Left kidney (tissue), 8 donors: ENCODE measurements at places on chromosomes 13 and 19.

- no peak for DNase-seq
These were observed 72.7 kb downstream of the SPACA7 start for GRCh38 chr13:112448621-112449544.

DNA sequence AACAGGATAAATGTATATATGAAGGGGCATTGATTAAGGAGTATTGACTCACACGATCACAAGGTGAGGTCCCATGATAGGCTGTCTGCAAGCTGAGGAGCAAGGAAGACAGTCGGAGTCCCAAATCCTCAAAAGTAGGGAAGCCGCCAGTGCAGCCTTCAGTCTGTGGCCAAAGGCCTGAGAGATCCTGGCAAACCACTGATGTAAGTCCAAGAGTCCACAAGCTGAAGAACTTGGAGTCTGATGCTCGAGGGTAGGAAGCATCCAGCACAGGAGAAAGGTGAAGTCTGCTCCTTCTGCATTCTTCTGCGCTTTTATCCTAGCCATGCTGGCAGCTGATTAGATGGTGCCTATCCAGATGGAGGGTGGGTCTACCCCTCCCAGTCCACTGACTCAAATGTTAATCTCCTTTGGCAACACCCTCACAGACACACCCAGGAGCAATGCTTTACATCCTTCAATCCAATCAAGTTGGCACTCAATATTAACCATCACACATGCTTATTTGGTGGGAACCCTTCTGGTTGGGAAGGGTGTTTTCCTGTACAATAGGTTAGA lies 55.1 kb downstream of the SLAIN1 start:
- no peak for DNase-seq

DNA sequence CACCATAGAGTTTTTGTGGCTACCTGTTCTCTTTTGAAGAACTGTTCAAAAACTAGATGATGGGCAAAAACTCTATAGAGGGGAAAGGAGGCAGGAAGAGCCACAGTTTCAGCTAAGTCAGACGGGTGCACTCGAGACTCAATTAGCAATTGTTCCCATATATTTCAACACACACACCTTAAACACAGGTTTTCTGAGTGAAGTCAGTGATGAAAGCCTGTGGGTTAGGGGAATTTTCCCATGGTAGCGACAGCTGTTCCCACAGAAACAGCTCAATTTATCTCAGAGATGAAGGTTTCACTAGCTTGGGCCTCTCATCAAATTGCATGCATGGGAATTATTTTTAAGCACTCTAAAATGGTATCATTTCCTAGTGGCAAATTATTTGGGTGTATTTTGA lies 143.4 kb downstream of the ZIC5 start:
- no peak for DNase-seq

- DNase-seq: no peak
These were observed 1.8 kb downstream of the MYBPC2 start for GRCh38 chr19:50434525-50434924.

GRCh38 chr13:95049772-95050171 lies 251.5 kb downstream of the ABCC4 start:
- no peak for DNase-seq

DNA sequence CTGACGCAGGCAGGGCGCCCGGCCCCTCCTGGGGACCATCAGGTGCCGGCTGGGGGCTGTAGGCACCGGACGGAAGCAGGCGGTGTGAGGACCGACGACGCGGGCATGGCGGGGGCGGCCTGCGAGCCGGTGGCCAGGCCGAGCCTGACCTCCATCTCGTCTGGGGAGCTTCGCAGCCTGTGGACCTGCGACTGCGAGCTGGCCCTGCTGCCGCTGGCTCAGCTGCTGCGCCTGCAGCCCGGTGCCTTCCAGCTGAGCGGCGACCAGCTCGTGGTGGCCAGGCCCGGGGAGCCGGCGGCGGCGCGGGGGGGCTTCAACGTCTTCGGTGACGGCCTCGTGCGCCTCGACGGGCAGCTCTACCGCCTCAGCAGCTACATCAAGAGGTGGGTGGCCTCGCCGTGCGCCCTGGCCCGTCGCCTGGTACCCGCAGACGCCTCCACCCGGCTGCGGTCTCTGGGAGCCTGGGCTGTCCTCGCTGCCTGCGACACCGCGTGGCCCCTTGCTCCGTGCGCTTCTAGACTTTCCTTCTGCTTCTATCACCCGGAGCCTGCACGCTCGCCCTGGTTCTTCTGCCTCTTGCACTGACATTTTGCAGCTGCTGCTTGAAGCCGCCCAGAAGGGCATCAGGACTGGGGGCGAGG lies 460 bp downstream of the MEDAG start:
- DNase-seq: no peak

DNA sequence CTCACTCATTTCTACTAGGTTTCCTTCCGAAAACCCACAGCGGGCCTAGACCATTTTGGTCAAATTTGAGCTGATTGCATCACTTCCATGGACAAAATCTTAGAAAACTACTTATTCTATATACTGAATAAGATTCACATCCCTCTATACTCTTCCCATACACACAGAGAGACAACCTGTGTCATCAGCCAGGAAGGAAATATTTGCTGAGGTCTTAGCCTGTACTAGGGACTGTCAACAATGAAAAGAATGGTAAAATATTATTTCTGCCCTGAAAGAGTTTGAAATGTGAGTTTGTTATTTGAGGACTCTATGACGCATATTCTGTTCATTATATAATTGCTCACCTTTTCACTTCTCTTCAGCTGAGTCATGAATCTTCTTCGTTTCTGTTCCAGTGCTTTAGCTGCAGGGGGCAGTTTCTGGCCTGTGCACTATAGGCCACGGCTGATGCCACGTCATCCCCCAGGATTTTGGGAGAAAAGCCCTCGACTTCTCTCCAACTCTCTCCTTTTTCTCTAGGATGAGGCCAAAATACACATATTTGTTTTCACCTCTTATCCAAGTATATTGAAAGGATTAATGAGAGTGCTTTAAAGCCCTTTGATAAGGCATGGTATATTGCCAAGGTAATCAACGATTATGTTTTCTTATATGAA lies 47.7 kb downstream of the GSX1 start:
- no peak for DNase-seq

DNA sequence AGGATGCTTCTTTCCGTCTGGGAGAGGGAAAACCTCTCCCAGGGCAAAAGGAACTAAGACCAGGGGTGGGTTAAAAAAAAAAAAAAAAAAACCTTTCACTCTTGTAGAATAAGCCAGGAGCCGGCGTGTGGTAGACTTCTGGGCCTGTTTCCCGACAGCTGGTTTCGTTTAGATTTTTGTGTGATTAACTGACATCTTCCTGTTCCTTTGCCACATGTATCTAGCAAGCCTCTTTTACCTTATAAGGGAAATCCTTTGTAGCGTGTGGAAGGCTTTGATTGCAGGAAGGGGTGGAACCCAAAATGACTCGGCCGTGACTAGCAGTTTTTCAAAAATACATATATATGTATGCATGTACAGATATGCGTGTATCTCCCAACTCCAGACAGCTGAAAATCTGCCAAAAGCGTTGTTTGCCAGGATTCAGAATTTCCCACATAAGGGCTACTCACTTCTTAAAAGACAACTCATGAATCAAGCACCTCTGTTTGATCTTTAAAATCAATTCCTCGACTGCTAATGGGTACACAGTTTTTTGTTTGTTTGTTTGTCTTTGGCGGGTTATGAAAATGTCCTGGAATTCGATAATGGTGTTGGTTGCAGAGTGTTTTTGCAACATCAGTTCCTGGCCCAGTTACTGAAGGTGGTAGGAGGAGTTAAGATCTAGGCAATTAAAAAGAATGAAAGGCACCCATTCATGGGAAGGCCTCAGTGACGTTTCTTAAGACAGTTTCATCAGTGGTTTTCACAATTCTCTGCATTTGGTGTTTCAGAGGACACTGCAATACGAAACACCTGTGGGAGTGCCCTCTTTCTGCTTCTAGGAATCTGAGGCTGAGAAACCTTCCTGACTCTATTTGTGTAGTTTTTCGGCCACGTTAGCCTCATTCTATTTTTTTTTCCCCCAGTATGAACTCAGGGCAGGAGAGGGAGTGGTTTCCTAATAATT lies 2.7 kb downstream of the TPM4 start:
- DNase-seq: peak; percentile 90

DNA sequence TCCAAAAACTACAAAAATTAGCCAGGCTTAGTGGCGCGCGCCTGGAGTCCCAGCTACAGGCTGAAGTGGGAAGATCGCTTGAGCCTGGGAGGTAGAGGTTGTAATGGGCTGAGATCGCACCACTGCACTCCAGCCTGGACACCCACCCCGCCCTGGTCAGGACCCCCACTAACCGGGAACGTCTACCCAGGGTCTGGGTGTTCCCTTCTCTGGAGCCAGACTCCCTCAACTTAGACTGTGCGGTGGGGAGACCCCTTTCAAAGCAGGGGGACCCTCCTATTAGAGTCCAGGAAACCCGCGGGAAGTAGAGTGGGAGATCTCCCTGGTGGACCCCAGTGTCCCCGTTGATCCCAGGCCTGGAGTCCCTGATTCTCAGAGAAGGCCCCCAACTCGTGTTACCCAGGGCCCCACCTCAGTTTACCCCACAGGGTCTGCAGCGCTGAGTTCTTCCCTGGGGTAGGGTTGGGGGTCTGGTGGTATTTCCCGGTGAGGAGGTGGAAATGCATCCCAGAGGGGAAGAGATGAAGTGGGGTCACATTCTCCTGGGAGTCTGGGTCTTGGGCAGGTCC lies 6.1 kb upstream of the ARRDC2 start:
- DNase-seq: no peak

- no peak for DNase-seq
These were observed 31.1 kb downstream of the DNM2 start for GRCh38 chr19:10748927-10749434.

DNA sequence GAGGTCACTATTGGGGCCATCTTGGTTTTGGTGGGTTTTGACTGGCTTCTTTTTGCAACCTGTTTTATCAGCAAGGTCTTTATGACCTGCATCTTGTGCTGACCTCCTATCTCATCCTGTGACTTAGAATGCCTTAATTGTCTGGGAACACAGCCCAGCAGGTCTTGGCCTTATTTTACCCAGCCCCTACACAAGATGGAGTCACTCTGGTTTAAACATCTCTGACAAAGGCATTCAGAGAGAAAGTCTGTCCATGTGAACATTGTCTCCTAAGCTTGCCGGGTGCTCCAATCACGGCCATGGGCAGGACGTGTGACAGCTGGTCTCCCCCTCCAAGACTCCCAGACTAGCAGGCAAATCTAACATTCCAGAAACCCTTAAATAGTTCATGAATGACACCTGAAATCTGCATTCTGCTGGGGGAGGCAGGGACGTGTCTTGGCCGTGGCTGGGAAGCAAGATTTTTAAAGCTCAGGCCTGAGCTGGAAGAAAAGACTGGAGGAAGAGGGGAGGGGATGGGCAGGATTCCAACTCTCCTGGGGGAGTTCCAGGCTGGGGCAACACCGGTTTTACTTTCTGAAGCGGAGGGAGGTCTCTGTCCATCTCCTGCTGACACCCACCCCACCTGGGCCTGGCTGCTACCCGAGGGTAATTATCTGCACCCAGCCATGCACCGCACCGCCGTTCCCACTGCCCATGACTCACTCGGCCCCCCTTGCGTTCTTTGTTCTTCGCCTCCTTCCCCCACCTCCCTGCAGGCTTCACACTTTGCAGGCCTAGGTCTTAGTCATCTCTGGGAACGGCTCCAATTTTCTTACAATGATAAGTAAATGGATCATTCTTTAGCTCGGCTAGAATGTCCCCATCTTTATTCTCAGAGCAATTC lies 11.6 kb upstream of the OR1M1 start:
- peak; percentile 76 for DNase-seq

DNA sequence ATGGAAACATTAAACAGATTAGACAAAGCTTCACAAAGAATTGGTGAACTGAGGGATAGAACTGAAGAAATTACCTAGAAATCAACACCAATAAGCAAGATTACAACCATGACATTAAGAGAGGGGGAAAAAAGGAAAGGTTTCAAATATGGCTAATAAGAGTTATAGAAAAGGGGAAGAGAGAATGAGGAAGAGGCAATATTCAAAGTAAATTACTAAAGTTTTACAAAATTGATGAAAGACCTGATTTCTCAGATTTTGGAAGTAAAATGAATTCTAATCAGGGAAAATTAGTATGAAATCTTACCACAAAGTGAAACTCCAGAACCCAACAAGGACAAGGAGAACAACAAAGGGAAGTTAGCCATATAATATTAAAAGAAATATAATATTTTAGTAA lies 187.4 kb downstream of the NBEA start:
- no peak for DNase-seq

- no peak for DNase-seq
These were observed 133.9 kb upstream of the TMTC4 start for GRCh38 chr13:100808330-100809128.

DNA sequence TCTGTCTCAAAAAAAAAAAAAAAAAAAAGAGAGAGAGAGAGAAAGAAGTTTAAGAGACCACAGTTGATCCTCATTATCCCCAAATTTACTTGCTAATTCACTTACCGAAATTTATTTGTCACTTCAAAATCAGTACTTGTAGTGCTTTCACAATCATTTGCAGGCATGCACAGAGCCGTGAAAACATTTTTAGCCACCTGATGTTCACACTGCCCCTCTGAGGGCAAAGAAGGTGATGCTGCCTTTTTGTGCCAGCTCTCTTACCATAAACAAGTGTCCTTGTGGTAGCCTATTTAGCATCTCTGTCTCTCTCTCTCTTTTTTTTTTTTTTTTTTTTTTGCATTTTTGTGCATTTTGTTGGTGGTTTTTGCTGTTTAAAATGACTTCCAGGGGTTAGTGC lies 24.1 kb upstream of the CASP14 start:
- no peak for DNase-seq

DNA sequence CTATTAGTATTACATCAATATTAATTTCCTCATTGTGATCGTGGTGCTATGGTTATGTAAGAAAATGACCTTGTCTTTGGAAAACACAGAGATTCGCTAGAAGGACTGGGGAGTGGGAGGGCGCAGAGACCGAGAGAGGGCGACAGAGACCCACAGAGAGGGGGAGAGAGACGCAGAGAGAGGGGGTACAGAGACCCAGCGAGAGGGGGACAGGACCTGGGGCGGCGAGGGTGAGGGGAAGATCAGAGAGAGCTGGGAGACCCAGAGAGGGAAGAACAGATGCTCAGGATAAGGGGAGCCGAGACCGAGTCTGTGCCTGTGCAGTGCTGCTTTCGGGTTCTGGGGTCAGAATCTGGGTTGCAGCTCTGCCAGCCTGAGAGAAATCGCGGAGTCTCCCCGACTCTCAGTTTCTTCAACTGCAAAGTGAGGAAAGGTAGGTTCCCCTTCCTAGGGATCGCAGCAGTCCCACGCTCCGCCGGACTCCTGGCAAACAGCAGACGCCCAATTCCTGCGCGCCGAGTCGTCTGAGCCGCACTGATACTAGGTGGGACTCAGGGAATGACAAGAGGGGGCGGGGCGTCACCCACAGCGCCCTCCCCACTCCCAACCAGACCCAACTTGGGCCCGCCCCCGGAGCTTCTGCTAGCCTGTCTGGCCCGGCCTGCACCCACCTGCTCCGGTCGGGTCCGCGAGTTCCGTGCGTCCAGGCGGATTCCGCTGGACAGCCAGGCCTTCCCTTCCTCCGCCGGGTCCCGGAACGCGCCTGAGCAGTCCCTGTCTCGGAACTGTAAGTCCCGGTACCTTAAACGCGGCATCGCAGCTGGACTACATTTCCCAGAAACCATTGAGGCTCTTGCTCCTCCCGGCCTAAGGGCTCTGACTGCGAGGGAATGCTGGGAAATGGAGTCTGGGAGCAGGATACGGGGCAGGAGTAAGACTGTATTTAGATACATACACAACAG lies 15.3 kb downstream of the IZUMO2 start:
- DNase-seq: peak; percentile 87

- no peak for DNase-seq
These were observed 14.3 kb upstream of the FNDC3A start for GRCh38 chr13:48961379-48961778.

- DNase-seq: no peak
These were observed 154.8 kb downstream of the ABCC4 start for GRCh38 chr13:95146486-95146885.

- DNase-seq: no peak
These were observed 153.5 kb downstream of the HS6ST3 start for GRCh38 chr13:96243376-96243775.

- DNase-seq: no peak
These were observed 5.0 kb downstream of the KLK4 start for GRCh38 chr19:50906217-50906616.
